ENCODE measurements at places on chromosomes 7 and 10. TPM values are rescaled to one million over a fixed set of nuclear protein-coding genes. Genes with fewer than 3 reads are reported as not detected.

TMEM213 gene
- total RNA-seq: not detected

SCART1 gene
- 1.6 TPM for total RNA-seq

WNT8B gene
- 0.96 TPM for total RNA-seq

CBX3 gene
- 273 TPM for total RNA-seq

RNF148 gene
- total RNA-seq: not detected

SLC26A5 gene
- total RNA-seq: not detected

LRIT2 gene
- not detected for total RNA-seq

MTERF1 gene
- 16.7 TPM for total RNA-seq

SPAM1 gene
- total RNA-seq: not detected

- DNase-seq: no peak
Observed at GRCh38 chr7:109926738-109927137, 1164.2 kb upstream of the LRRN3 start.

GRCh38 chr7:24718977-24719491, 38.2 kb downstream of the GSDME start:
- DNase-seq: no peak

GRCh38 chr10:88874281-88874680, 5.8 kb upstream of the STAMBPL1 start:
- DNase-seq: no peak

DNA sequence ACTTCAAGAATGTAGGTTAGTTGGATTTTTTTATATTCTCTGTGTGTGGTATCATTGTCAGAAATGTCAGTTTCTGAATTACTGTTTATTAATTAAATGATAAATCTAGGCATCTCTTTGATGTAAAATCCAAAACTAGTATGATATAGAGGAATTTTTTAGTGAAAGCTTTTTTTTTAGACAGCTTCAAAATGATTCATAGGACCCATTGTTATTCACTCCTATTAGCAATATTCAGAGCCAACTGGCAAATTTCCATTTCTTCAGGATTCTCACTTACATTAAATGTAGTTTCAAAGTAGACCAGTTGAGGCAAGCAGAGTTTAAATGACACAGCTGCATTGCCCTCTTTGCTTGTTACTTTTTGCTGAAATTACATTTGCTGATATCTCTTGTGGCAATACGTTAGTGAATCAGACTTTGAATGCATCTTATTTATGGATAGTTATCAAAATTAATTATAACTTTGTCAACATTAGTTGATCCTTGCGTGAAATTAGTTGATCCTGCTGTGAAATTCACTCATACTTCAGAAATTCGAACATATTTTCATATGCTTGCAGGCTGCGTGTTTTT, 20.3 kb downstream of the ZNF277 start:
- no peak for DNase-seq

- no peak for DNase-seq
Observed at GRCh38 chr10:78995987-78996791, 72.6 kb upstream of the ZMIZ1 start.

GRCh38 chr7:18294411-18294810, 201.1 kb upstream of the HDAC9 start:
- DNase-seq: no peak

GRCh38 chr7:66557214-66558200, 71.2 kb upstream of the KCTD7 start:
- DNase-seq: peak; percentile 78

DNA sequence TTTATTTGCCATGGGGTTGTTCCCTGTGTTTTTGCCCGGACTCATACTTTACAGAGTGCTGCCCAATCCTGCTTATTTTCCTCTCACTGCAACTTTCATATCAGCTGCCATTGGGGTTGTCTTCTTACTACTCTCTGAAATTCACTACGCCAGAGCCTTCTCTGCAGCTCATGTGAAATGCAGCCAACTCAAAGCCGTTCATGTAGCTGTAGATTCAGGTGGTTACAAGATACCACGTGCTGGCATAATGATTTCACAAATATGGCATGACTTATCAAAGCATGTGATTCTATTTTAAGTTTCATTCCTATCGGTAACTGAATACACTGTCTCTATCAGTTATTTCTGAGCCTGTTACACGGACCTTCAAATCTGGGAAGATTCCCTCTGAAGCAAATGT, 130.3 kb upstream of the WNT16 start:
- no peak for DNase-seq

DNA sequence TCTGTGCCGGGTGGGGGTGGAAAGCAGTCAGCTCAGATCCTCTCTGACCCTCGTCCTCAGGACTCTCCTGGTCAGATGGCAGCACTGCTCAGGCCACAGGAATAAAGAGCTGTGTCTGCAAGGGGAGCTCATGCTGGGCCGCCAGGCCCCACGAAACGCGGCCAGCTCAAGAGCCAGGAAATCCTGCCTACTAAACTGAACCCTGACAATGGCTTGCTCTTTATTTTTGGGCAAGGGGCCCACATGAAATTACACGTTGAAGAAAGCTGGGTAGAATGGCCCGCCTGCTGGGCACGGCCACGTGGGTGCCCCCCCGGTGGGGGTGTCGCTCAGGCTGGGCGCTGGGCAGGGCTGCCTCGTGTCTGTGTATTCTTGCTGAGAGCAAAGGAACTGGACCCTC, 103.0 kb downstream of the ITIH5 start:
- no peak for DNase-seq

GRCh38 chr7:149415391-149416071, 45.3 kb downstream of the ZNF777 start:
- no peak for DNase-seq

DNA sequence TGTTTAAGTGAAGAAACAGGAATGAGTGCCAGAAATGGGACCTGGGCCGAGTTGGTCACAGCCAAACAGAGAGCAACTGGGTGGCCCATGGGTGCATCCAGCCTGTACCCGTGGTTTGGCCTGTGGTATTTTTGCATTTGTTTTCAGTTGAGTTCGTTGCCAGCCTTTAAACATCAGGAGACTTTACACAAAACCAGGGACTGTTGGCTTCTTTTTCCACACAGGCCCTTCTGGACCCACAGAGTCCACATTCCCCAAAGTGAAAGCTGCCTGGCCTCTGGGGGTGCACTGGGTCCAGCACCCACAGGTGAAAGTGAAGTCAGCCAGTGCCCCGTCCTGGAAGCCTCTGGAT, 54.1 kb upstream of the TNS3 start:
- no peak for DNase-seq

GRCh38 chr7:128791972-128792327, 182 bp downstream of the CCDC136 start:
- DNase-seq: no peak

DNA sequence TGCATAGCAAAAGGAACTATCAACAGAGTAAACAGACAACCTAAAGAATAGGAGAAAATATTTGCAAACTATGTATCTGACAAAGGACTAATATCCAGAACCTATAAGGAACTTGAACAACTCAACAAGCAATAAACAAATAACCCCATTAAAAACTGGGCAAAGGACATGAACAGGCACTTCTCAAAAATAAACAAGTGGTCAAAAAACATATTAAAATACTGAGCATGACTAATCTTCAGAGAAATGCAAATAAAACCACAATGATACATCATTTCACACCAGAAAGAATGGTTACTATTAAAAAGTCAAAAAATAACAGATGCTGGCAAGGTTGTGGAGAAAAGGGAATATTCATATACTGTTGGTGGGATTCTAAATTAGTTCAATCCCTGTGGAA, 17.1 kb downstream of the MAGI2 start:
- DNase-seq: no peak

GRCh38 chr7:40611095-40611871, 476.5 kb downstream of the SUGCT start:
- DNase-seq: no peak

- DNase-seq: no peak
Observed at GRCh38 chr10:8044908-8045725, 9.4 kb upstream of the GATA3 start.

- DNase-seq: no peak
Observed at GRCh38 chr7:74233655-74234285, 20.4 kb downstream of the RFC2 start.

- DNase-seq: no peak
Observed at GRCh38 chr7:139762886-139763285, 14.9 kb downstream of the HIPK2 start.
